CD4-positive, alpha-beta T cell (primary cell): ENCODE measurements at places on chromosomes 13 and 19. TPM values are rescaled to one million over a fixed set of nuclear protein-coding genes. Genes with fewer than 3 reads are reported as not detected.

Gene OR10H1
- total RNA-seq, result 0.08 TPM

- DNase-seq, result no peak
- H3K4me3 ChIP-seq, result no peak overlapping the region
- no peaks in the 10 kb centered on the region for H3K4me1 ChIP-seq
- H3K36me3 ChIP-seq, result peaks cover 96% of the 10 kb centered on the region
These were observed 24.4 kb downstream of the PPP2R1A start for GRCh38 chr19:52214241-52214640.

Gene NBEA
- total RNA-seq, result 3.5 TPM

DNA sequence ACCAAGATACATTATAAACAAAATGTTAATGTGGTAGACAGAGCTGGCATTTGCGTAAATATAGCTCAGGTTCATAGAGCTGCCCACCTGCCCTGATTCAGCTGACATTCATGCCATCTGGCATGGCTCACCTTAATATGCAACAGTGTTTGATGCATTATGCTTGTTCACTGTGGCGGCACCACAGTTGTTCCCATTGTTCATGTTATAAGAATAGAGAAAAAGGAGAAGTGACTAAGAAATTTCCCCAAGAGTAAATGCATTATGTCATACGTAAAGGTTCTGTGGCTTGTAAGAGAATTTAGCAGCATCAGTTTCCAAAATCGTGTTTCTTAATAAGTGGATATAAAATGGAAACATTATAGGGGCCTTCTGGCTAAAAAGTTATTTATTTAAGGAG, 4.5 kb downstream of the CCNA1 start:
- peaks cover 6% of the 10 kb centered on the region for H3K27me3 ChIP-seq
- H3K4me1 ChIP-seq, result peaks cover 8% of the 10 kb centered on the region
- no peak overlapping the region for H3K4me3 ChIP-seq
- DNase-seq, result no peak

DNA sequence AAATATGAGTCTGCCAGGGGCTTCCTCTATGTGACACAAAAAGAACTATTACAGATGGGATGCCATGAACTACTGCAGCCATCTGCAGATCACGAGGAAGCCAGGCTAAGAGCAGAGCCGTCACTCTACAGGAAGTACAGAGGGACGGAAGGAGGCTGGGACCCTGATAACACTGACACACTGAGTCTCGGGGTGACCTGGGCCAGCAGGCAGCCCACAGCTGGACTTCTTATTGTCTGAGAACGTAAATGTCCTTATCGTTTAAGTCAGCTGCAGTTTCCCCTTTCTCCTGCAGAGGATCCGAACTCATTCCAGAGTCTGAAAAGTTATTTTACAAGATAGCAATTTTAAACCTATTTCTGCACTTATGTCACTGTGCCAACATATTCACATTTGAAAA, 20.7 kb downstream of the PARP4 start:
- H3K27ac ChIP-seq, result no peak overlapping the region
- DNase-seq, result no peak
- no peaks in the 10 kb centered on the region for H3K4me1 ChIP-seq
- no peaks in the 10 kb centered on the region for H3K27me3 ChIP-seq

DNA sequence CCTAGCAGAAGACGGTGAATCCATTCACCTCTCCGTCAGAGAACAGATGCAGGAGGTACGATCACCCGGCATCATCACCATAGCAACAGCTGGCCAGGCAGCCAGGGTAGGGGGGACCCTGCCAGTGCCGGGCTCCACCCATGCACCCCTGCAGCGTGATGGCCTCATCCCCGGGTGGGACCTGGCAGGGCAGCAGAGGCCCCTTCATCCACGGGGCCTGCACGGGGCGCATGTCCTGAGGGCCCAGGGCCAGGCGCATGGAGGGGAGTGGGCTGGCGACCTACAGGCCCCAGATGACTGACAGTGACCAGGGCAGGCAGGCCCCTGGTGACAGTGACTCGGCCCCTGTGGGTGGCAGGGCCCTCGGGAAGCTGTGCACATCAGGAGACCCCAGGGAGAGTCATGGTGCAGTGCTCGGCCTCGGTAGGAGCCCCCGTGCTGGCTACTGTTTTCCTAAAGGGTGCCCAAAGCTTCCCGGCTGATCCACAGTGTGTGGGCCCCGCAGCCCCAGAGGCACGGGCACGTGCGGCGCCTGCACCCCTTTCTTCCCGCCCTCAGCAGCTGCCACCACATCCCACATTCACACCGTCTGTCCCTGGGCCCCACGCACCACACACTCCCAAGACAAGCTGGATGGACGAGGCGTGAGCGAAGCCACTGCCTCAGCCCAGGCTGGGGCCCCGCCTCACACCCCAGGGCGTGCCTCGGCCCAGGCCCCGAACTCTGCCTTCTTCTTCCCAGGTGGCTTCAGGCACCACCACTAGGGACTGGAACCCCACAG, 4.8 kb downstream of the RNF126 start:
- no peak overlapping the region for H3K27ac ChIP-seq
- H3K36me3 ChIP-seq, result peaks cover 43% of the 10 kb centered on the region
- H3K4me3 ChIP-seq, result no peak overlapping the region
- H3K4me1 ChIP-seq, result peaks cover 83% of the 10 kb centered on the region
- no peaks in the 10 kb centered on the region for H3K27me3 ChIP-seq
- DNase-seq, result no peak

Gene PCDH9
- total RNA-seq, result 0.19 TPM

DNA sequence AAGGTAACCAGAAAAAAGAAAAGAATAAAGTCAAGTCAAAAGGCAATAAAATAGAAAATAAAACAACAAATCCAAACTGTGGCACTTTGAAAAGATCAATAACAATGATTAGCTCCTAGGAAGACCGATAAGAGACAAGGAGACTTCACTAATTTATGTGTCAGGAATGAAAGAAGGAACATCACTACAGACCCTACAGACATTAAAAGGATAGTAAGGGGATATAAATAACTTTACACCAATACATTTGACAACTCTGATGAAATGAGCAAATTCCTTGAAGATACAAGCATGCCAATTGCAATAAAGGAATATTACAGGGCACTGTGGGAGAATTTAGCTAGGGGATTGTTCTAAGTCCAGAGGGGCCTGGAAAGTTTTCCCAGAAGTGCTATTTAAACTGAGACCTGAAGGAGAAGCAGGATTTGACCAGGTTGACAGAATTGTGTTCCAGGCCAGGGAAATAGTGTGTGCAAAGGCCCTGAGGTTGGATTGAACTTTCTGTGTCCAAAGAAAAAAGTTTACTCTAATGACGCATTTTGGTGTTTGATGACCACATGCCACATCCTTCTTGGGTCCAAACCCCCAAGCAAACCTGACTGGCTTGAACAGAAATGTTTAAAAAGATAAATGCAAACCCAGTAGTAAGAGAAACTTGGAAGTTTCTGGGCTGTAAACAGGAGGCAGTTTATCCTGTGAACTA, 1.6 kb upstream of the C19orf38 start:
- H3K4me1 ChIP-seq, result peaks cover 3% of the 10 kb centered on the region
- no peaks in the 10 kb centered on the region for H3K27me3 ChIP-seq
- no peak for DNase-seq
- no peaks in the 10 kb centered on the region for H3K36me3 ChIP-seq
- no peak overlapping the region for H3K4me3 ChIP-seq
- no peak overlapping the region for H3K27ac ChIP-seq

DNA sequence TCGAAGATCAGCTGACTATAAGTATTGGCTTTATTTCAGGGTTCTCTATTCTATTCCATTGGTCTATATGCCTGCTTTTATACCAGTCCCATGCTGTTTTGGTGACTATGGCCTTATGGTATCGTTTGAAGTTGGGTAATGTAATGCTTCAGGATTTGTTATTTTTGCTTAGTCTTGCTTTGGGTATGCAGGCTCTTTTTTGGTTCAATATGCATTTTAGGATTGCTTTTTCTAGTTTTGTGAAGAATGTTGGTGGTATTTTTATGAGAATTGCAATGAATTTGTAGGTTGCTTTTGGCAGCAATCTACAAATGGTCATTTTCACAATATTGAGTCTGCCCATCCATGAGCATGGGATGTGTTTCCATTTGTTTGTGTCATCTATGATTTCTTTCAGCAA, 951.9 kb upstream of the SLITRK1 start:
- no peak for DNase-seq
- H3K27ac ChIP-seq, result no peak overlapping the region
- H3K4me3 ChIP-seq, result no peak overlapping the region
- no peaks in the 10 kb centered on the region for H3K27me3 ChIP-seq

DNA sequence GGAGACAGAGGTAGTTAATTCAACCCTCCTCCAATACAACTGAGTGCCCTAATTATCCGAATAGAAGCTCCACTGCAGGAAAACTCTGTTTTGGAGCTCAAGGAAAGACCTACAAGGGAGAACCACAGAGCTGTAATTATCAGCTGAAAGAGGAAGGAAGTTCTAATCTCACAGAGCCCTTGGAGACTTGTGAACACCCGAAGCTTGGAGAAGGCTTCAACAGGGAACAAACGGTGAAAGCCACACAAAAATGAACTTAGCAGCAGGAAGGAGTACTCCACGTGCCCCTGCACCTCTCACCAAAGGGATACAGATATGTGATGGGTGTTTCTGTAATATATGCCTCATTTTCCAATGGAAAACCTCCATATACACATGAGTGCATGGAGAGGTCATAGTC, 61.1 kb downstream of the IRS2 start:
- no peaks in the 10 kb centered on the region for H3K4me1 ChIP-seq
- H3K27ac ChIP-seq, result no peak overlapping the region
- no peak for DNase-seq
- H3K4me3 ChIP-seq, result no peak overlapping the region
- no peaks in the 10 kb centered on the region for H3K36me3 ChIP-seq

DNA sequence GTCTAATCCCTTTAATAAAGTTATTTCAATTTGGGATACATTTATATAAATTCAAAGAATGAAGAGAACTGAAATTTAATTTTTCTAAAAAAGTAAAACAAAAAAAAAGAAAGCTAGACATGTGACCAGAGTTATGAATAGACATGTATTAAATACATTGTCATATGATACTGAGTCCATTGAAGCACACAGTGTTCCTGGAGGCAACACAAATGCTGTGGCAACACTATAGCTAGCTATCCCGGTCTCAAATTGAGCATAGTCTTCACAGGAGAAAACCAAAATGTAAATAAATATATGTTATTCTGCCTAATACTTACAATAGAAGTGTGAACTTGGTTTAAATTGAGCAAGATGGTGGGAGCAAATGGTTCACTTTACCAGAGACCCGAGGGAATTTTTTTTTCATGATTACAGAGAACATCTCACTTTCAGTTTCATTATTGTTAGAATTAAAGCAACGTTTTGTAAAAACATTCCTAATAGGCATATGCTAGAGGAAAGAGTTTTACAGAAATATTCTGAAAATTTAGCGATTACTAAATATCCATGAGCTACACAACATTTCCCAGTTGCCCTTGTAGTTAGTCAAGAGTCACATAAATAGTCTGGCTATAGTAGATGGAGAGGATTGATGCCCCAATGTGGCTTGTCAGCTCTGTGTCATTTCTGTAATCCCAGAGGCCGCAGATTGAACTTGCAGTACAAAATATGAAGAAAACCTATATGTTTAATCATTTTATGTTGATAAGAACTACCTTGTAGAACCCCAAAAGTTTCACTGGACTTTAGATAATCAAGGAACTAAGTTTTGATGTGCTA, 775.7 kb upstream of the SPRY2 start:
- no peaks in the 10 kb centered on the region for H3K4me1 ChIP-seq
- no peak for DNase-seq
- H3K36me3 ChIP-seq, result no peaks in the 10 kb centered on the region
- no peak overlapping the region for H3K4me3 ChIP-seq

DNA sequence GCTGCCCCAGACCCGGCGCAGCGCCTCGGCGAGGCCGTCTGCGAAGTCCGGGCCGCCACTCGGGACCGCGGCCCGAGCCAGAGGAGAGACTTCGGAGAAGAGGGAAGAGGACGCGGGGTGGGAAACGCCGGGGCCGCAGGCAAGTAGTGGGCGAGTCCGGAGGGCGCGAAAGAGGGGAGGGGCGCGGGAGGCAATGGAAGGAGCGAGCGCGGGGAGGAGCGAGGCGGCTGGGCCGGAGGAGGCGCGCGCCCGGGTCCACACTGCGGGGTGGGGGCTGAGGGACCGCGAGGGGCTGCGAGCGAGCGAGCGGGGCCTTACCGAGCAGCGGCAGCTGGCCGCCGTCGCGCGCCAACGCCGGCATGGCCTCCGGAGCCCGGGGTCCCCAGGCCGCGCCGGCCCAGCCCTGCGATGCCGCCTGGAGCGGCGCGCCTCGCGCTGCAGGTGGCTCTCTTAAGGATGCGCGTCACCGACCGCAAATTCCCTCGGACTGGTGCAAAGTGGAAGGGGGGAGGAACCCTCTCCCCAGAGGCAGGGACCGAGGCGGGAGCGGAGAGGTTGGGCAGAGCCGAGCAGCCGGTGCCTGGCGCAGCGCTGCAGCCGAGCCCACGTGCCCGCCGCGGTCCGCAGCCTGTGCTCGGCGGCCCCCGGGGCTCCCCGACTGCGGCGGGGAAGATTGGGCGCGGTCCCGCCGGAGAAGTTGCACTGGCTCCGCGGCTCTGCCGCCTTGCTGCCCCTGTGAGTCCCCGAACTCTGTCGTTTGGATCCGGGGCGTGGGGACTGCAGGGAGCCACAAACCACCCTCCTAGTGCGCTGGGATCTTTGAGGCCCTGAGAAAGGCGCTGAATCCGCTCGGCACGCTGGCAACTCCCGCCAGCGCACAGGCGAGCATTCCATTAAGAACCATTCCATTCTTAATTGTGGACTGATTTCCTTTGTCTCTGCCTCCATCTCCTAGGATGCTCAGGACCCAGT, at the start of gene FLT3:
TSS of gene FLT3 (minus strand) at position 427 of the 972 bp plus-strand sequence. CDS start at position 361, 66 bp downstream.
- peaks cover 29% of the 10 kb centered on the region for H3K27me3 ChIP-seq
- peaks cover 13% of the 10 kb centered on the region for H3K4me1 ChIP-seq

Gene ZNF439
- total RNA-seq, result 6.3 TPM

GRCh38 chr19:48351341-48351752, 12.4 kb downstream of the TMEM143 start:
- H3K4me3 ChIP-seq, result no peak overlapping the region
- H3K27me3 ChIP-seq, result no peaks in the 10 kb centered on the region
- H3K27ac ChIP-seq, result no peak overlapping the region
- H3K36me3 ChIP-seq, result no peaks in the 10 kb centered on the region
- peaks cover 5% of the 10 kb centered on the region for H3K4me1 ChIP-seq
- peak; percentile 79 for DNase-seq

DNA sequence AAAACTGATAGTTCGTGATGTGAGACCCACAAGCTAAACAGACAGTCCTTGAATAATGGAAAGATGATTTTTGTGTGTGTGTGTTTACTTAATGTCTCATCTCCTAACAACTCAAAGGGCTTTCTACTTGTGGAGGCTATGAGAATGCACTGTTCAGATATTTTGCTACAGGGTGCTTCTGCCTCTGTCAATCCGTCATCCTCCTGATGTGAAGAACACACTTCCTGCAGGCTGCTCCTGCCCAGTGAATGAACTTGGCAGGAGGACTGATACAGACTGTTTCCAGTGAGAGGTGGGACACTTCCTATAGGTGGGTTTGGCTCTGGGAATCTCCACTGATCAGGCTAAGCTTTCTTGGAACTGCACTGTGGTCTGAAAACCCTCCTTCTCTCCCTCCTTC, 168.4 kb upstream of the STARD13 start:
- no peak for DNase-seq
- H3K27ac ChIP-seq, result no peak overlapping the region
- H3K27me3 ChIP-seq, result no peaks in the 10 kb centered on the region
- no peaks in the 10 kb centered on the region for H3K4me1 ChIP-seq
- H3K4me3 ChIP-seq, result no peak overlapping the region
